Astrocyte of the hippocampus (primary cell): ENCODE measurements at places on chromosomes 6 and 20.

GRCh38 chr6:166678426-166678825 is 51.4 kb upstream of the RPS6KA2 start:
- no peak for DNase-seq

GRCh38 chr6:140711019-140711613 is 1336.7 kb upstream of the CITED2 start:
- DNase-seq, result no peak

DNA sequence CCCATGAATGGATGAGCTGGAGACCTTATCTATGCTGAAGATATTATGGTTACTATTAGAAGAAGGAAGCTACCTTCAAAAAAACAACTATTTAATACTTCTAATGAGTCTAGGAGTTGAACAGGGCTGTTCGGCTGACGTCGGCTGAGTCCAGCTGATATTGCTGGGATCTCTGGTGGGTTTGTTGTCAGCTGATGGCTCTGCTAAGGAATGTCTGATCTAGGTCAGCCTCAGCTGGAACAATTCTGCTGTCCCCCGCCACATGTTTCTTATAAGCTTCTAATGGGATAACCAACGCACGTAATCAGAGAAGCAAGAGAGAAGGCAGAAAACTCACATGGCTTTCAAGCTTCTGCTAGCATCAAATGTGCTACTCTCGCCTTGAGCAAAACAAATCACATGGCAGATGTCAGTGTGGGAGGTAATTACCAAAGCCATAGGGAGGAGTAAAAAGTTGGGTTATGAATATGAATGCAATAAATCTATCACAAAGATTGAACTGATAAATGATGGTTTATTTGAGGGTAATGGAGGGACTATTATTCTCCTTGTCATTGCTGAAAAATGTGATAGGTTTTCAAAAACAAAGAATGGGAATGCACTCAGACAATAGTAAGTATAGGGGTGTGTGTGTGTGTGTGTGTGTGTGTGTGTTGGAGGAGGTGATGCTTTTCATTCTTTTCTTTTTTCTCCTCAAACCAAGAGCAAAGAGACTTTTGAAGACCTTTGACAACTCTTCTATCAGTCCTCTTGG is 71.5 kb downstream of the BTBD3 start:
- no peak for DNase-seq

DNA sequence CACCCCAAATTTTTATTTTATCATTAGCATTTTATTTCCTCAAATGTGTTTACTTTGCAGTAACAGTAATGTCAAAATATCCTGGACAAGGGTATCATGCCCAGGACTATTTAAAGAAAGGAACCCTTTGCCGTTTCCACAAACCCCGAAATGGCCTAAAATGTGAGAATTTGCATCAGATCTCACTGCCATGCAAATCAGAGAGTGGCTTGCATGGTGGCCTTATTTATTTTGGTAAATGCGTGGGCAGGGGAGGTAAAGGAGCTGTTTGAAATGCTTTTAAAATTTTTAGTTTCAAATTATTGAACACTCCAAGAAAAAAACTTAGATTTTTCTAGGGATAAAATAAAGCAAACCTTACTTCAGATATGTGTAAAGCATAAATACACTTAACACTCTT is 43.8 kb downstream of the ADAT2 start:
- no peak for DNase-seq

DNA sequence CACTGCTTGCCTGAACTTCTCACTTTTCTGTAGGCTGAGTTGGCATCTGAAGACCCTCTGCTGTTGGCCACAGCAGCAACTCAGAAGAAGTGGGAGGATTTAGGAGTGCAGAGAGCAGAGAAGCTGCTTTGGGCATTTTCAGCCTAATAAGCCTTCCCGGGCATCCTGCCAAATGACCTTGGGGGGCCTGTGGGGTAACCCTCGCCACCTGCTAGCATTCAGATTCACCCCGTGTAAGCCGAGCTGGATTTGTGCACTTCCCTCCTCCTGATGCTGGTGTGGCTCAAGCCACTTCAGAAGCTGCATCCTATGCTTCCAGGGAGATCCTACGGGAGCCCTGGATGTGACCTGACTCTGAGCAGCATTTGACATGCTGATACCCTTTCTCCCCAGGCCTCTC is 114.8 kb downstream of the LRFN2 start:
- DNase-seq, result no peak

GRCh38 chr6:14038467-14039437 is 78.8 kb upstream of the CD83 start:
- DNase-seq, result no peak

DNA sequence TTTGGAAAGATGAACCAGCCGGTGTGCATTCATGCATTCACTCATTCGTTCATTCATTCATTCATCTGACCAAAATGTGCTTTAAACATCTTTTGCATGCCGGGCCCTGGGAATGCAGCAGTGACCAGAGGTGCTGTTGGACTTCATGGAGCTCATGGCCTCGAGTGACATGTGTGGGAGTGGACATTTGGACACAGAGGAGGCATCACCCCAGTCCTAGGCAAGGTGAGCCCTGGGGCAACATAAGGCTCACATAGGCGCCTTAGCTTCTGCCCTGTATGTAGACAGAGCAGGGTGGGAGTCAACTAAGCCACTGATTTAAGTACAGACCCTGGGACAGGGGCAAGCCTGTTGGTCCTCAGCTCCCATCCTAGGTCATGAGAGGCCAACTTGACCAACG is 71.6 kb downstream of the STK35 start:
- DNase-seq, result no peak

- DNase-seq, result no peak
These were observed 64.1 kb downstream of the MMS22L start for GRCh38 chr6:97218912-97219311.

GRCh38 chr6:30357678-30358540 is 13.0 kb downstream of the RPP21 start:
- DNase-seq, result peak; percentile 78

DNA sequence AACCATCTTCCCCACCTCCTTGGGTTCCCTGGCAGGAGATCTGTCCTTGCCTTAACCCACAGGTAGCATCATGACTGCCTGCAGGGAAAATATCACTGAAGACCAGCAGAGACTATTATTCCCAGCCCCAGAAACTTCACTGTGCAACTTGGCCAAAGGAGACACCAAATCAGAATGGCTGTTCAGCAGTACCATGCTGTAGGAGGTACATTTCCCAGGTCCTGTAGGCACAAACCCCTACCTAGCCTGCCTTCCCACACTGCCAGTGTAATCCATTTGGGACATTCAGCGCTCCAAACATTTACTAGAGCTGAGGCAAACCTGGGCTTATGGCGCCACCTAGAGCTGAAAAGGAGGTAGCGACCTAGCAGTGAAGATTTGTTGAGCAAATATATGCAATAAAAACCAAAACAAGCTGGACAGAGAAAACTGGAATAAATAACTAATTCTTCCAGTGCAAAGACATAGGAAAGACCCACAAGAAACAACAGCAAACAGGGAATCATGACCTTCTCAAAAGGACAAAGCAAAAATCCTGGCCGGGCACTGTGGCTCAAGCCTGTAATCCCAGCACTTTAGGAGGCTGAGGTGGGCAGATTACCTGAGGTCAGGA is 60.3 kb downstream of the VTA1 start:
- DNase-seq, result peak; percentile 49

- no peak for DNase-seq
These were observed 98.0 kb downstream of the DLL1 start for GRCh38 chr6:170192905-170193304.

- no peak for DNase-seq
These were observed 122.8 kb upstream of the CLDN20 start for GRCh38 chr6:155141002-155141401.

GRCh38 chr20:47980336-47981177 is 195.3 kb upstream of the SULF2 start:
- no peak for DNase-seq

GRCh38 chr6:110340392-110340965 is 17.7 kb downstream of the METTL24 start:
- no peak for DNase-seq

DNA sequence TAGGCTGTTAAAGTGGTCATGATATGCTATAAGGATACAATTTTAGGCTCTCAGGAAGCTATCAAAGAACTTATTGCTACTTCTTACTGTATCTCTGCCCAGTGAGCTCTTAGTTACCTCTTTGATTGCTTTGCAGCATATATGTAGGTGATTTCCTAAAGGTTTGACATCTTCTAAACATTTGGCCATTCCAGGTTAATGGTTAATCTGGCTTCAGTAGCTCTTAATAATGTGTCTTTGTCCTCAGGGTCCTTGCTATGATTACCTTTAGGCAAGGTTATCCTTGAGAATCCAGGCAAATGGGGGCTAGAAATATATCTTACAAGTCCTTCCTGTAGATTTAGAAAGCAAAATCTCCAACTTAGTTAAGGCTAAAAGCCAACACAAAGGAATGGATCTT is 575.4 kb downstream of the TFAP2B start:
- no peak for DNase-seq

DNA sequence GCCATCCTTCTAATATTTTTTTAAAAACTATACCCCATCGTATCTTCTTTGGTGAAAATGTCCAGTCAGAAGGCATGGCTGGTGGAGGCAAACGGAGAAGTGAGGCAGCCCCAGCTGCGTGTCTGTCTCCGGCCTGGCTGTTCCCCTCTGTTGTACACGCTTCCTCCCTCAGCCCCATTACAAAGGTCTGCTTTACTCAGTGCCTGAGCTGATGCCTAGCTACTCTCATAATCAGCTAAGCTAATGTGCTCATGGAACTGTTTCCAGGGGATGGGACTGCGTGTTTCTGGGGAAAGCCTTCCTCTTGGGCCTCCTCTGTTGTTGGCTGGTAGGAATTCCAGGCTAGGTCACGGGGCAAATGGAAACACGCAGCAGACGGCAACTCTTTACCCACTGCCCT is 67.3 kb downstream of the PPP1R3G start:
- no peak for DNase-seq

- DNase-seq, result no peak
These were observed 684.4 kb upstream of the CITED2 start for GRCh38 chr6:140058863-140059262.

- DNase-seq, result peak; percentile 54
These were observed 35.0 kb downstream of the SHPRH start for GRCh38 chr6:145929037-145929633.

DNA sequence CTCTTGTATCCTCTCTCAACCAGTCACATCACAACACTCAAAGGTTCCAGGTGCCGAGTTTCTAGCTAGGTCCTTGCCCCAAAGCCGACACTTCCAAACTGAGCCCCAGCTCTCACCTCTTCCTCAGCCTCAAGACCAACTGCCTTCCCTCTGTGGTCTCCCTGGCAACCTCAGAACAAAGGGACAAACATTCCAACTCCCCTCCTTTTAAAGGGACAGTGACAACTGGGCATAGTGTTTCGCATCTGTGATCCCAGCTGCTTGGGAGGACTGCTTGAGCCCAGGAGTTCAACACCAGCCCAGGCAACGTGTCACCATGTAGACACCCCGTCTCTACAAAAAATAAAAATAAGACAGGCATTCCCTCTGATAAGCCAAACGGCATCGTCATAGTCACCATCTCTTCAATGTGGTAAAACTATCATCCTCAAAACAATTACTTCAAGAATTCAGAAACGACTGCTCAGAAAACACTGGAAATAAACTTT is 11.3 kb downstream of the DIDO1 start:
- peak; percentile 74 for DNase-seq

DNA sequence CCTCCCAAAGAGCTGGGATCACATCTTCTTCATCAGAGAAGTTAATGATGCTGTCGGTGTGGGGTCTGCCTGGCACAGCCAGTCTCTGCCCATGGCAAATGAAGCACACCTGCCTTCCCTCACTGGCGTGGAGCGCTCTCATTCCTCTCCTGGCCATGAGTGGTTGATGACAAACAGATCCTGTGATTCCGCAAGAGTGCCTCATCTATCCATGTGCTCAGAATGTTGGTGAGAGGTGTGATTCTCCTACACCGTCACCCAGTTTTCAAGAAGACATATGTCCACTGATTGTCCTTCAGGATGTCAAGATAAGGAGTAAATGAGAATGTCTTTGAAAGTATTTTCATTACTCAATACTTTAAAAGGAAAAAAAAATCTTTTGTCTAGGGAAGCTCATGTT is 97.5 kb upstream of the GGTLC1 start:
- no peak for DNase-seq

GRCh38 chr6:113362301-113363047 is 494.7 kb upstream of the MARCKS start:
- DNase-seq, result peak; percentile 56

- DNase-seq, result no peak
These were observed 154.1 kb upstream of the PDE10A start for GRCh38 chr6:165817148-165817547.

DNA sequence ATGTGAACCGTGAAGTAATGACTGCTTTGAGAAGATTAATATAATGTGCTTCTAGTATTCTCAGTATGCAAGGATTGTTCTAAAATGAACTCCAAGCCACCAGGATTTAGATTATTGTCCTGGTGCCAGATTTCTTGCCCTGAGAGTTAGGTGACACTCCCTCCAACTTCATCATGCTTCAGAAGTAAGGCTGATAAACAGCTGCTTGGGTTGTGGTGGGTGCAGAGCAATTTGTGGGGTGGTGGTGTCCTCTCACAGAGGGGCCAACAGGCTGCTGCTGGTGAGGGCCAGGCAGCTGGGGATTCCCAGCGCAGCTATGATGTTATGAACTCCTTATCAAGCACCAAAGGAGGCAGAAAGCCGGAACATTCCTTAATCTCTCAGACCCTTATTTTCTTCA is 114.6 kb downstream of the MCHR2 start:
- no peak for DNase-seq

- no peak for DNase-seq
These were observed 162.5 kb upstream of the CITED2 start for GRCh38 chr6:139536751-139537617.

DNA sequence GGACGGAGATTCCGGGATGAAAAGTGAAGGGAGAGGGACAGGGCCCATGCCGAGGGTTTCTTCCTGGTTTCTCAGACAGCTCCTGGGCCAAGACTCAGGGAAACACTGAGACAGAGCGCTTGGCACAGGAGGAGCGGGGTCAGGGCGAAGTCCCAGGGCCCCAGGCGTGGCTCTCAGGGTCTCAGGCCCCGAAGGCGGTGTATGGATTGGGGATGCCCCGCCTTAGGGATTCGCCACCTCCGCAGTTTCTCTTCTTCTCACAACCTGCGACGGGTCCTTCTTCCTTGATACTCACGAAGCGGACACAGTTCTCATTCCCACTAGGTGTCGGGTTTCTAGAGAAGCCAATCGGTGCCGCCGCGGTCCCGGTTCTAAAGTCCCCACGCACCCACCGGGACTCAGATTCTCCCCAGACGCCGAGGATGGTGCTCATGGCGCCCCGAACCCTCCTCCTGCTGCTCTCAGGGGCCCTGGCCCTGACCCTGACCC is 55.0 kb upstream of the HLA-A start:
- DNase-seq, result peak; percentile 48

- no peak for DNase-seq
These were observed 16.6 kb upstream of the SLC22A1 start for GRCh38 chr6:160104821-160105517.

GRCh38 chr20:44733341-44734069 is 12.2 kb upstream of the KCNK15 start:
- DNase-seq, result peak; percentile 88
